ENCODE measurements at places on chromosomes 11 and 22.

DNA sequence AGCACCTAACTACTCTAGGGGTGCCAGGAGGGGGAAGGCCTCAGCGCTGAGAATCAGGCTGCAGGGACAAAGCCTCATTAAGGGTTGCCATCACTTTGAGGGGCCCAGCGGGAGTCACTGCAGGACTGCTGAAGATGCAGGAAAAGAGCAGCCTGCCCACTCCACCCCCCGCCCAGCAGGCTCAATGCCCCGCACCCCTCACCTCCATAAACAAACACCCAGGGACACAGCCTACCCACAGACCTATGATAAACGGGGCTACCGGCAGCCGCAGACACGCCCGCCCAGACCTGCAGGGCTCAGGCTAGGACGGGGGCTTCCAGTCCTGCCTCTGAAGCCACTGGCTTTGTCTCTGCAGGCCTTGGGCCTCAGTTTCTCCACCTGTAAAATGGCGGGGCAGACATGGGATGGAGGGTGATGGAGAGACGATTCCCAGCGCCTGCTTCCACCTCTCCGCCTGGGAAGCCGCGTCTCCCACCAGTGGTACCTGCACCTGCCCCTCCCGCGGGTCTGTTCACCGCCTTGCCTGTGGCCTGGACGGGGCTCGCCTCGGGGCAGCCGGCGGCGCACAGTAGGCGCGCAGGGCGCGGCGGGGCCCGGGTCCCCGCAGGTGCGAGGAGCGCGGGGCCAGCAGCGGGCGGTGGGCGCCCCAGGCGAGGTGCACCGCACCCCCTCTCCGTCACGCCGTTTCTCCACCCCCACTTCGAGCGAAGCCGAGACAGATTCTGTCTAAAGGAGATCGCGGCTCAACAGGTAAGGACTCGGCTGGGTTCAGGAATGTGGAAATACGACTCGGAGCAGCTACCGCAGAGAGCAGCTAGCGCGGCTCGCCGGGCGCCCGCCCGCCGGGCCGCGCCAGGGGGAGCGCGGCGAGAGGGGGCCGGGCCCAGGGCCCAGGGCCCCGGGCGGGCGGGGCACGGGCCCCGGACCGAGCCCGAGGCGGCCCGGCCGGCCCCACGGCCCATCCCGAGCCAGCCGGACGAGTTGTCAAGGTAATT lies 1.5 kb downstream of the WNT7B start:
- DNase-seq: no peak

DNA sequence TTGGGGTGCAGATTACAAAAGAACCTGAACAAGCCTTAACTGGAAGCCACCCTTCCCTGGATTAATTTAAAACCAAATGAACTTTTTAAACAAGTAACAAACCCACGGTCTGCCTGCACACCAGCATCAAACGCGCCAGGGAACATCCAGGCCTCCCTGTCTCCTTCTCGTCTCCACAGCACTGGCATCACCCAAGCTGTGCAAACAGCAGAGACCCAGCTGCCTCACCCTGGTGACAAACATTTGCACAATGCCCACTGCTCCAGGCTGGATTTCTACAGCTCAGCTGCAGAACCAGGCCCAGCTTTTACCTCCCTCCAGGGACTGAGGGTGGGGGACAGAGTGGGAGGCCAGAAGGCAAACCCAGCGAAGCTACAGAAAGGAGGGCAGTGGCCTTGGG lies 7.0 kb downstream of the RPL3 start:
- peak; percentile 26 for DNase-seq

- DNase-seq: no peak
These were observed 327.0 kb upstream of the CCDC90B start for GRCh38 chr11:83612891-83613766.

GRCh38 chr11:19102521-19102900 lies 14.5 kb upstream of the ZDHHC13 start:
- no peak for DNase-seq

GRCh38 chr11:39678996-39679395 lies 1780.5 kb downstream of the LRRC4C start:
- DNase-seq: no peak

GRCh38 chr11:79536155-79536917 lies 95.5 kb upstream of the TENM4 start:
- no peak for DNase-seq

GRCh38 chr11:112163875-112164685 lies at the start of gene IL18:
TSS of gene IL18 (minus strand) at chr11:112164094. CDS start at chr11:112155053, 9,041 bp downstream.
- no peak for DNase-seq

DNA sequence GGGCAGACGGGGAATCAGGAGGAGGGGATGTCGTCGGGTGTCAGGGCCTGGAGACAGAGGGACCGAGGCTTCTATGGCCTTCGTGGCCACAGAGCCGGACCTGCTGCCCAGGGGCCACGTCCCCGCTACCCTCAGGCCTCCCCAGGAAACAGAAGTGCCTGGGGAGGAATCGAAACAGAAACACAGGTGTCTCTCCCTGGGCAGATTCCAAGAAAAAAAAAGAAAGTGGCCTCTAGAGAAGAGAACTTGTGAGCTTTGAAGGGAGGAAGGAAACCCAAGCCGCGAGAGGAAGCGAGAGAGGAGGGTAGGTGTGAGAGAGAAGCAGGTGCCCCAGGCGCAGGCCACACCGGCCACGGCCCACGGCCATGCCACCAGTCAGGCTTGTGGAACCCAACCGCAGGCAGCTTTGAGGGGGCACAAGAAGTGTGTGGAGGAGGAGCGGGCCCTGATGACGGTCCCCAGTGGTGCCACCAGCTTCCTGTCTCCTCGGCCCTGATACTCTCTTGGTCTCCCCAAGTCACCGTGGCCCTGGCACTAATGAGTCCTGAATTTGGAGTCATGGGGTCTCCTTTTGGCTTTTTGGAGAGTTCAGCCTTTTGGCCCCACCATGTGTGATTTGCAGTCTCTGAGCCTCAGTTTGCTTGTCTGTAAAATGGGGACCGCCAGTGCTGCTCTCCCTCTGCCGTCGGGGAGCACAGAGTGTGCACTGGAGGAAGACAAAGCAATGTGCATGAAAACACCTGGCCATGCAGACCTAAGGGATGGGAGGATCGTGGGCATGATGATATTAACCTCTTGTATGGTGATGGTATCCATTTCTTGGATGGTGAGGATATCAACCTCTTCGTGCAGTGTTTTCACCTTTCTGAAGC lies 25.2 kb downstream of the LIF start:
- peak; percentile 69 for DNase-seq

GRCh38 chr11:84922836-84923235 lies 704.3 kb downstream of the DLG2 start:
- DNase-seq: no peak

DNA sequence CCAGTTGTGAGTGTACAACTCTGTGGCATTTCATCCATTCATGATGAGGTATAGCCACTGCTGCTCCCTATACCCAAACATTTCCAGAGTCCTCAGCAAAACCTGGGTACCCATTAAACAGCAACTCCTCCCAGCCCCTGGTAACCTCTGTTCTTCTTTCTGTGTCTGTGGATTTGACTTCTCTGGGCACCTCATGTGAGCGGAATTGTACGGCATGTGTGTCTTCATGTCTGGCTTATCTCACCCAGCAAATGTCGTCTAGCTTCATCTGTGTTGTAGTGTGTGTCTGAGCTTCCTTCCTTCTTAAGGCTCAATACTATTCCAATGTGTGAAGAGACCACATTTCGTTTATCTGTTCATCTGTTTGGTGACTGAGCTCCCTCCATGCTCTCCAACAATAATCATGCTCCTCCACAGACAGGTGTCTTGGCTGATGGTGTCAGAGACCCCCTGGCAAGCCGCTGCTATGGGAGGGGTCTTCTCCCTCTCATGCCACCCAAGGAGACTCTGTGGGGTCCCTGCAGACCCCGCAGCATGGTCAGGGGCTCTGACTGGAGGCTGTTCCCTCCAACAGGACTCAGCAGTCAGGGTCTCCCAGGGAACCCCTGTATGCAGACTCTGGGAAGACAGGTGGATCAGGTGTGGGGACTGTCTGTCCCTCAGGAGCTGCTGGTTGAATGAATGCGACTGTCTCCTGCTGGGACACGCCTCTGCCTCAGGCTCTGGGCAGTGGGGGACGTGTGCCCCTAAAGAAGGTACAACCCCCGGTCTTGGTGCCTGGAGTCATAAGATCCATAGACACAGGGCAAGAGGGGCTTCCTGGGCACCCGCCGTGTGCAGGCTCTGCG lies 52.7 kb downstream of the SMIM38 start:
- DNase-seq: no peak

GRCh38 chr11:134350381-134350780 lies 18.6 kb downstream of the GLB1L2 start:
- no peak for DNase-seq

DNA sequence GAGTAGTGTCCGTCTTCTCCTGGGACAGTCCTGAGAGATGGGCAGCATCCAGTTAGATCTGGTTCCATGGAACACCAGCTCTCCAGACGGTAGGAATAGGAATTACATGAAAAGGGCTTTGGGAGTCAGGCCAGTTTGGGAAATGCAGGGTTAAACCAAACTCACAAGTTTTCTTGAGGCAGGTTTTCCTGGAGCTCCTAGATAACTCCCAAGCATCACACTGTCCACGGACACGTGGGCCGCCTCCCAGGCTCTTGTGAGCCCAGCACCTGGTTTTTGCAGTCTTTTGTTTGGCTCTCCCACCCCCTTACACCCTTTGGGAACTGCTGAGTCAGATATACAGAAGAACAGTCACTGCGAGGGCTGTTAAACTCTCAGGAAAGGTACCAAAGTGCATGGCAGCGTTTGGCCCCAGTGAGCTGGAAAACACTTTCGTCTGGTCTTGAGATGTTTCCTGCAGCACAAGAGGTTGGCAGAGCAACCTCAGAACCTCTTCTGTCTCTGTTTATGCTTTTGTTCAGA lies 90.0 kb downstream of the BCR start:
- no peak for DNase-seq

DNA sequence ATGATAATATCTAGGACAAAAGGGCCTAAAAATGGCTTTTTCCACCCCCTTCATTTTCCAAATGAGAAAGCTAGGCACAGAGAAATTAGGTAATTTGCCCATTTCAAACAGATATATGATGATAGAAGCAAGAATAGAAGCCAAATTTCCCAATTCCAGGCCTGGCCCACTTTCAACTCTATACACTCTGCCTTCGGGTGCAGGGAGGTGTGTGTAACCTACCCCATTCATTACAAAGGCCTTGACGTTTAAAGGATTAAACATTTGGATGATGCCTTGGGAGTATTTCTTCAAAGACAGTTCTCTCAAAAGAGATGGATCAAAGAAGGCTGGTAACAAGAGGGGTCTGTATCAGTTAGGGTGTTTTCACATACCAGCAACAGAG lies 134.1 kb downstream of the CCDC34 start:
- no peak for DNase-seq

DNA sequence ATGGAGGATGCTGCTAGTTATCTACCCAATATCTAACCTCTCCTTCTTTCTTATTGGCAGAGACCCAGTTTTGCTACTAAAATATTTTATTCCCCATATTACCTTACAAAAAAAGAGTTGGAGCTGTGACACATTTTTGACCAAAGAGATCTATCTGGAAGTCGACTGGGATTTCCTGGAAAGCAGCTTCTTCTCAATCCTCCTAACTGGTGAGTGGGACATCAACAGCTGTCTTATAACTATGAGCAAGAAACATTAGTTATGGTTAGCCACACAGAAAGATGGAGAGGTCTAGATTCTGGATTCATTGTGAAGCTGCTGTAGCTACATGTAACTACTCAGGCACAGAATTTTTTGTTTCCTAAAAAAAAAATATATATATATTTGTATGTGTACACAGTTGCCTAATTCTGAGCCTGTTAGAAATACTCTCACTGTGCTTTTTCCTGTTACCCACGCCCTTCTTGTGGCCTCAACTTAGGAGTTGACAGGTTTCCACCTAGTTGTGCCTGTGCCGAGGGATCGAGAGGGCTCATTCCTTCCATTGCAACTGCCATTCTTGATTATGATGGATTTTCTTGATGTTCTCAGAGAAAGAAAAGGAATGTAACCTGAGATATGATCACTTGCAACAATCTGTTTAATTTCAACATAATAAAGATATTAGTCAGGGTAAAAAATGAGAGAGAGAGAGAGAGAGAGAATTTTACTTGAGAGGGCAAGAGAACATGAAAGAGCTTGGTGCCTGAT lies 142.0 kb downstream of the SLC17A6 start:
- DNase-seq: no peak

GRCh38 chr11:95863486-95864140 lies 60.3 kb downstream of the MTMR2 start:
- DNase-seq: no peak

- no peak for DNase-seq
These were observed 46.0 kb downstream of the SC5D start for GRCh38 chr11:121338536-121338935.

DNA sequence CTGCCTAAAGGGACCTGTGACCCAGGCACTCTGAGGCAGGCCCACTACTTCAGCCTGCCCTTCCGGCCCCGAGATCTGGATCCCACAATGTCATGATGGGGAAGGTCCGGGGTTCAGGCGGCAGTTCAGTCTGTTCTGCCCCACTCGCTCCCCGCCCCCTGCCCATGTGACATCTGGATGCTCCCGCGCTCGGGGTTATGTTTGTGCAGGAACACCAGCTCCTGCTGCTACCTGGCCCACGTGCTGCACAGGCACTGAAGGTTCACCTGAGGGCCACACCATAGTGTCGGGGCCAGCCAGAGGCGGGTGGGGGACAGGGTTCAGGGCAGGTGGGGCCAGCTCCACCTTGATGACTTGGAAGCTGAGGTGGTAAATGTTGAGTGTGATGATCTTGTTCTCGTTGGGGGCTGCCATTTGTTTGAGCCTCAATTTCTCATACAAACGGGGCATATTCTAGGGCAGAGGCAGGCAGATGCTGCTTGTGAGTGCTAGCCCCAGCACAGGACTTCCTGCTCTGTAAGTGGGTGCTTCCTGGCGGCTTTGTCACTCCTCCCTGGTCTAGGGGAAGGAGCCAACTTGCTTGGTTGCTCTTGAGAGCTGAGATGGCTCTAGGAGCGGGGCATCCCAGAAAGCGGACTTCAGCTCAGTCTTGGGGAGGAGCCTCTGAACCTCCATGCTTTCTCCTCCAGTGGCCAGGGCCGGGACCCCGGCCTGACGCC lies 4.4 kb upstream of the SIPA1 start:
- DNase-seq: no peak

DNA sequence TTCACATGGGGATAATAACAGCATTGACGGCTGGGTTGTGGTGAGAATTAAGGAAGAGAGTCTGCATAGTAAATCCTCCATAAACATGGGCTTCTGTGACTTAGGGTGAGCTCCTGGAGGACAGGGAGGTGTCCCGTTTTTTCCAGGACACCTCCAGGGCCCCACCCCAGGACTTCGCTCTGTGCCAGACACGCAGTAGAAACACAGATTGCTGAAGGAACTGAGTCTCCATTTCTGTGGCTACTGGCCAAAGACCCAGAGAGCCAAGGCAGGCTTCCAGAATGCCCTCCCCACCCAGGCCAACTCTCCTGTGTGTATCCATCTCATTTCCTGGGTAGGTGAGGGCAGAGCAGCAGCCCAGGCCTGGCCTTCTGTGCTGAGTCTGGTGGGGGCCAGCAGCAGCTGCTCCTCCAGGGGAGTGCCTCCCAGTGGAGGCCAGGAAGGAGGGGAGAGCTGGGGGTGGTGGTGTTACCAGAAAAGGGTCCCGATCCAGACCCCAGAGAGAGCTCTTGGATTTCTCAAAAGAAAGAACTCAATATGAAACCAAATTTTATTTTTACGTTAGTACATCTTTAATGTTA lies 9.5 kb upstream of the RFPL3 start:
- DNase-seq: no peak

GRCh38 chr22:37454857-37455686 lies 27.8 kb upstream of the ELFN2 start:
- no peak for DNase-seq

GRCh38 chr11:34358258-34358727 lies 483 bp upstream of the ABTB2 start:
- DNase-seq: no peak

- DNase-seq: no peak
These were observed 8.8 kb upstream of the IZUMO1R start for GRCh38 chr11:94295534-94295933.

GRCh38 chr11:64037027-64037634 lies 1.4 kb downstream of the FLRT1 start:
- no peak for DNase-seq
